ENCODE measurements at places on chromosomes 12 and 14. TPM values are rescaled to one million over a fixed set of nuclear protein-coding genes. Genes with fewer than 3 reads are reported as not detected.

Gene LALBA
- not detected for total RNA-seq

Gene TMEM63C
- total RNA-seq, result 4.7 TPM

Gene TEX52
- total RNA-seq, result not detected

Gene ZC2HC1C
- total RNA-seq, result 1.1 TPM

Gene OR4K1
- total RNA-seq, result not detected

Gene TCL1B
- not detected for total RNA-seq

Gene STAT6
- total RNA-seq, result 108 TPM

Gene PA2G4
- 125 TPM for total RNA-seq

Gene BEST3
- not detected for total RNA-seq

Gene SCN8A
- 0.68 TPM for total RNA-seq

Data from esophagus mucosa (tissue), 1 donor.